ENCODE measurements at places on chromosomes 11 and 22.
A peak's percentile ranks its signal among the peaks of the same experiment; 100 is the strongest.

GRCh38 chr11:48248902-48249301, 4.0 kb downstream of the OR4X2 start:
- no peak for DNase-seq

DNA sequence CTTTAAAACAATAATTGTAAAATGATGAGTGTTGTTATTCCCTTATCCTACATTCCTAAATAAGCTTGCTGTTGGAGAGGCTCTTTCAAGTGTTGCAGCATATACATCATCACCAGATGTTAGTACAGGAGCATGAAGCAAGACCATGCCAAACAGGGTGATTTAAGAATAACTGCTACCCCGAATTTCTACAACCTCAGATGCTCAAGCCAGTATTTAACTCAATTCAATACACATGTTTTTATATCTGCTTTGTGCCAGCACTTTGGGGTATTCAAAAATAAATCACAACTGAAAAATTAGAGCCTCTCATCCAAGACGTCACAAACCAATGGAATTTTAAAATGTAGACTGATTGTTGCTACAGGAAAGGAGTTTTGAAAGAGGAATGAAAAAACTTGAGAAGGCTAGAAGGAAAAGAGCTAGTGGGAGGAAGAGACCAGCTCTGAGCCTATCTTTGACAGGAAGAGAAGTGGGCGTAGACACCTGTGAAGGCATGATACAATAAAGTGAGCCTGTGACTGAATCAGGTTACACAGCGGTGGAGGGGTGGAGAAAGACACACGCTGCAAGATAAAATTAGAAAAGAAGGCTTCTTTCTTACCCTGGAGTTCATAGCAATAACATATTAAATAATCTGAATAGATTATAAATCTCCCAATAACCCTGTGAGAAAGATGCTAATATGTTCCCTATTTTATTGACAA, 95.8 kb downstream of the DLG2 start:
- no peak for DNase-seq

GRCh38 chr22:33723915-33724314, 196.4 kb downstream of the LARGE1 start:
- no peak for DNase-seq

DNA sequence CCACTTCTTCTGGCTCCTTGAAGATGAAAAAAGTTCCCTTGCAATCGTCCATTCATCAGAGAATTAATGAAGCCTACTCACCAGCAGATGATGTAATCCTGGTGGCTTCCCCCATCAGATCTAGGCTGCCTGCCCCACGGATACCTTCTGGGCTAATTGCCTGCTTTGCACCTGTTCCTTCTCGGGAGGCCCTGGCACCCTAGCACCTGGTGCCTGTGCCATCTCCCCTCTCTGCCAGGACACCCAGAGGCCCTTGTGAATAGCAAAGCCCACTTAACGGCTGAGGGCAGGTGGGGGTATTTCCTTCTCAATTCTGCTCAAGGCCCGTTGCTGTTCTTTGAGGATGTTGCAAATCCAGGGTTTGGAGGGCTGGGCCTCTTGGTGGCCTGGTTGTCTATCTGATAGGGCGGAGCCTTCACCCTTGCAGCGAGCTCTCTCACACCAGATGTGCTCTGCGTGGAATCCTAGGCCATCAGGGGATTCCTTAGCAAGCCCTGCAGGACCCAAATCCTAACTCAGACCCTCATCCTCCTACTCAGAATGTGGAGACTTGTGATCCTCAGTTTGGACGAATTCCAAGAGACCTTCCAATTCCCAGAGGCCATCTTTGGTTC, at the start of gene LMO2:
TSS of gene LMO2 (minus strand) at position 363 of the 614 bp plus-strand sequence. CDS start 22,360 bp downstream, outside the sequence.
- DNase-seq: no peak

DNA sequence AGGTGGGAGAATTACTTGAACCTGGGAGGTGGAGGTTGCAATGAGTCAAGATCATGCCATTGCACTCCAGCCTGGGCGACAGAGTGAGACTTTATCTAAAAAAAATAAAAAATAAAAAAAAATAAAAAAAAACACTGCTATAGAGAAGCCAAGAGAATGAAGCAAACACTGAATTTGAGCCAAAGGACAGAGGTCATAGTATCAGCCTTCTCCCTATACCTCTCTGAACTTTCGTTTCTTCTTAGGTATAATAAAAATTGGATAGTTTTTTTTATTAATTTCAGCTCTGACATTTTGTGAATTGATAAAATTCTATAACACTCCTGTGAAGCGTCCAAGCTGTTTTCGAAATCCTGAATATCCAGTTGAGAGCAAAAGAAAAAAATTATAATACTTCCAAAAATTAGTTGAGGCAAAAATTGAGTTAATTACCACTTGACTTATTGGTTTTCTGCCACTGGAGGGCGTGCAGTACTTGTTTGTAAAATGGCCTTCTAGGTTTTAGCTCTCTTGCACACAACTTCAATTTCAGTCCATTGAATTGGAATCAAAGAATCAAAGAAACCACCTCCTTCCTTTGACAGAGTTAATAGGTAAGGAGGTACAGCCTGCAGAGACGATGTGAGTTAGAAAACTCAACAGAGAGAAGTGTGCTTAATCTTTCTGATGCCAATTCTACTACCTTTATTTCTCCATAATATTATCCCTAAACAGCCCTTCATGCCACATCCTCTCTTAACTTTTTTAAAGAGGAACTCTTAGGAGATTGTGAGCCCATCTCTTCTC, 143.2 kb downstream of the BBOX1 start:
- DNase-seq: peak; percentile 37

DNA sequence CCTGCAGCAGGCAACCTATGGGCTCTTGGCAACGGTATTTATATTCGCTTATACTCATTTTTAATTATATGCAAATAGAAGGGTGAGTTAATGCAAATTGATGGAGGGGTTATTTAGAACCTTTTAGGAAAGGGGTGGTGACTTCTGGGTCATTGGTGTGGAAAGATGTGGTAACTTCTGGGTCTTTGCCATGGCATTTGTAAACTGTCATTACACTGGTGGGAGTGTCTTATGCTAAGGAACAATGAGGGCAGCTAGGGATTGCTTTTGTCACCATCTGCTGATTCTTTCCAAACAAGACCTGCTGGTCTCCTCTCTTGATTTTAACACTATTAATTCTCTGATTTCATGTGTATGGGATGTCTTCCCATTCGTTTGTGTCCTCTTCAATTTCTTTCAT, 11.7 kb upstream of the KAT5 start:
- DNase-seq: no peak

DNA sequence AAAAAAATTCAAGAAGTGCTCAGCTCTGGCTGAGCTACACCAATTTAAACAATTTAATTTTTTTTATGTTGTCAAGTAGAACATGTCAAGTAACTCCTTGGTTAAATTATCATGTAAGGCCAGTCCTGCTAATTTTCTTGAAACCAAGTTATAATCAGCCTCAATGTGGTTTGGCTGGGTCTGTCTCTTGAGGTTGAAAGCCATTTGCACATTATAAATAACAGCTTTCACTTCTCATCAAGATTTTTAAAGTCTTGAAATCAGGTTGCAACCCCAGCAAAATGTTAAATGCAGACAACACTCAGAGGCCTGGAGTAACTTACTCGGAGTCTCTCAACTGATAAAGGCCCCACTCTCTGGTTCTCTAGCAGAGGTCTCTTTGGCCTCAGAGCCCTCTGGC, 324.4 kb downstream of the BRD1 start:
- no peak for DNase-seq

Data from stimulated activated CD4-positive, alpha-beta T cell treated with anti-CD3 and anti-CD28 coated beads, Interleukin-12 subunit alpha, Interleukin-12 subunit beta, amount 100 ng/mL, for 48 hours (primary cell).